ENCODE measurements at places on chromosomes 6 and 20. TPM values are rescaled to one million over a fixed set of nuclear protein-coding genes. Genes with fewer than 3 reads are reported as not detected.

DNA sequence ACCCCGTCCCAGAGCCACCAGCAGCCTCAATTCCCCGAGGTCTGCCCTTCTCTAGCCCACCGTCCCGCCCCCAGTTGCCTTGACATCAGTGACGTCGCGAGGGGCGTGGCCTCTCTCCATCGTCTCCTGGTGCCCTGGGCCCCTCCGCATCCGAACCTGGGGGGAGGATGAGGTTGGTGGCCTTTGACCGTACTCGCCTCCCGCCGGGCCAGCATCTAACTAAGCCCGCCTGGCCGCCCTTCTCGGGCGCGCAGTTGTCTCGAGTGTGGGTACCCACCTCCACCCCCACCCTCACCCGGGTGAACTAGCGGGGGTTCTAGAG lies 5.5 kb upstream of the ARMC12 start:
- H3K4me1 ChIP-seq = peaks cover 27% of the 10 kb centered on the region
- no peaks in the 10 kb centered on the region for H3K36me3 ChIP-seq
- H3K27ac ChIP-seq = peak overlapping the region; percentile 25
- DNase-seq = peak; percentile 68

- H3K27me3 ChIP-seq = no peaks in the 10 kb centered on the region
- DNase-seq = no peak
- H3K36me3 ChIP-seq = no peaks in the 10 kb centered on the region
- H3K4me1 ChIP-seq = no peaks in the 10 kb centered on the region
- no peak overlapping the region for H3K4me3 ChIP-seq
These were observed 21.7 kb downstream of the COL20A1 start for GRCh38 chr20:63314566-63315239.

- no peaks in the 10 kb centered on the region for H3K27me3 ChIP-seq
- peak; percentile 91 for DNase-seq
- peak overlapping the region; percentile 100 for H3K27ac ChIP-seq
These were observed 128.8 kb upstream of the PDE7B start for GRCh38 chr6:135722679-135723078.

DNA sequence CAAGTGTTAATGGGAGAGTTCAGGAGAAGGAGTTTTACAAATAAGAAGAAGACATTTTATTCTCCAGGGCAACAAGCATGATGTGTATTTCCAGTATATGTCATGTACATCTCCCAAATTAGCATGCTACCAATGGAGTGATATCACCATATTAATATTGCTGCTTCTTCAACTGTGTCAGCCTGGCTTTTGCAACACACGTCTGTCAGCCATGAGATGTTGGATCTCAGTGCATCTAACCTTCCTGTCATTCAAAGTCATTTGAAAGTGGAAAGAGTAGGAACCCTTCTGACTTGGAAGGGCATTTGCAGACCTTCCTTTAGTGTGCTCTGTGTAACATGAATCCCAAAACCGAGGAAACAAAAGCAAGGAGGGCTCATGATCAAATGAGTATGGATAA lies 284.1 kb downstream of the ZNF217 start:
- H3K4me3 ChIP-seq = no peak overlapping the region
- H3K27me3 ChIP-seq = peaks cover 75% of the 10 kb centered on the region
- no peak overlapping the region for H3K27ac ChIP-seq
- no peak for DNase-seq
- H3K4me1 ChIP-seq = no peaks in the 10 kb centered on the region
- no peaks in the 10 kb centered on the region for H3K36me3 ChIP-seq

GRCh38 chr6:75305573-75305972 lies 21.0 kb upstream of the TMEM30A start:
- H3K27ac ChIP-seq = no peak overlapping the region
- H3K4me1 ChIP-seq = no peaks in the 10 kb centered on the region
- DNase-seq = no peak
- no peak overlapping the region for H3K4me3 ChIP-seq

DNA sequence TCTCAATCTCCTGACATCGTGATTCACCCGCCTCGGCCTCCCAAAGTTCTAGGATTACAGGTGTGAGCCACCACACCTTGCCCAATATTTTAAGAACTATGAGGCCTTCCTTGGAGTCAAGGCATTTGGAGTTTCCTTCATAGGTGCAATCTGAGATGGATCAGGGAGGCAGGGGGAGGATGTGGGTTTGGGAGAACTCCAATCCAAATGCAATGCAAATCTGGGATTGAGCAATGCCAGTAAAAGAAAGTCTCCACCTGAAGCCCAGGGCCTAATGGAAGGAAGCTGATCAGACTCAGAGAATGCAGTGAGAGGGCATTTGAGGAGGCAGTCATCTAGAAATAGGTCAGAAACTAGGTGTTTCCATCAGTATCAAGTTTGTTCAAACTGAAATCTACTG lies 21.2 kb downstream of the RSPH3 start:
- H3K27ac ChIP-seq = no peak overlapping the region
- H3K36me3 ChIP-seq = no peaks in the 10 kb centered on the region
- peak; percentile 71 for DNase-seq

BPIFB1 gene
- total RNA-seq = not detected

DNA sequence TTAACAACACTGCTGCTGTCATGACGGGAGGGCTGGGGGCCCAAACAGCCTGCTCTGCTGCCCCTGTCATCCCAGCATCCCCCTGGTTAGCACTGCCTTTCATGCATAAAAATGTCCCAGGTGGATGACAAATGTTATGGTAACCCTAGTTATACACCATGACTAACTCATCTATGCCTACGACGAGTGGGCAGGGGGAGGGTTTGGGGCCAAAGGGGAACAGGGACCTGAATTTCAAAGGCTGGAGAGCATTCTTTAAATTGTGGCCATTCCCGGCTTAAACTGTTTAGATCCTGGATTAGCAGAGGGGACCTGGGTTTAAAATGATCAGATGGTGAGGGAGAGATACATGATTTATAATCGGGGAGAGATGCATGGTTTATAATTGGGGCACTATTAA lies 24.4 kb downstream of the GNAS-AS1 start:
- no peak overlapping the region for H3K4me3 ChIP-seq
- H3K36me3 ChIP-seq = no peaks in the 10 kb centered on the region
- DNase-seq = peak; percentile 25
- peaks cover 35% of the 10 kb centered on the region for H3K27me3 ChIP-seq

- H3K4me1 ChIP-seq = no peaks in the 10 kb centered on the region
- no peak overlapping the region for H3K27ac ChIP-seq
- H3K36me3 ChIP-seq = no peaks in the 10 kb centered on the region
- H3K4me3 ChIP-seq = no peak overlapping the region
- DNase-seq = no peak
These were observed 148.4 kb downstream of the EYA2 start for GRCh38 chr20:47043086-47043485.

GRCh38 chr6:149456311-149457021 lies 28.3 kb downstream of the ZC3H12D start:
- peaks cover 14% of the 10 kb centered on the region for H3K4me1 ChIP-seq
- no peak overlapping the region for H3K27ac ChIP-seq
- no peak for DNase-seq
- H3K27me3 ChIP-seq = no peaks in the 10 kb centered on the region
- no peak overlapping the region for H3K4me3 ChIP-seq

DNA sequence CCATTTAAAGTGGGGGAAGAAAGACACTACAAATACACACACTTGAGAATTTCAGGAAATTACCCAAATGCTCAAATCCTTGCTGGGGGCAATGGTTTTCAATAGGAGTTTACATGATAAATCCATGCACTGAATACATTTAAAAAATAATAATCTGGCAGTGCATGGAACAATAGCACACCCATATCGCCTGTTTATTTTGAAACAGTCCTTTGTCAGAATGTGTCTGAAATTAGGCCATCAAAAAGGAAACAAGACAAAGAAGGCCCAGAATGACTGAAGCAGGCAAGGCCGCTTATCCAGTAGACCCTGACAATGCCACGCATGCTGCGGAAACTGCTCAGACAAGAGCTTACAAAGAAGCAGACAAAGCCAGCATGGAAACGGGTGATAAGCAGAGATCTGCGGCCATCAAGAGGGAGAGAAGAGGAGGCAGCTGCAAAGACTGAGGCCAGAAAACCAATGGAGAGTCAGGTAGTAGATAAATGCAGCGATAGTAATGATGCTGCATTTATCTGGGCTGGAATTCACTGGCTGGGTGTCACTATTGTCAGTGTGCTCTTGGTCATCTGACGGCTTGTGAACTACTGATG lies 211.9 kb upstream of the CNR1 start:
- H3K36me3 ChIP-seq = no peaks in the 10 kb centered on the region
- H3K4me1 ChIP-seq = peaks cover 28% of the 10 kb centered on the region
- DNase-seq = no peak
- H3K27ac ChIP-seq = no peak overlapping the region

CST7 gene
- total RNA-seq = not detected

PLG gene
- not detected for total RNA-seq
